Esophagus muscularis mucosa (tissue), 4 donors: ENCODE measurements at places on chromosomes 7 and 10. TPM values are rescaled to one million over a fixed set of nuclear protein-coding genes. Genes with fewer than 3 reads are reported as not detected.

DNA sequence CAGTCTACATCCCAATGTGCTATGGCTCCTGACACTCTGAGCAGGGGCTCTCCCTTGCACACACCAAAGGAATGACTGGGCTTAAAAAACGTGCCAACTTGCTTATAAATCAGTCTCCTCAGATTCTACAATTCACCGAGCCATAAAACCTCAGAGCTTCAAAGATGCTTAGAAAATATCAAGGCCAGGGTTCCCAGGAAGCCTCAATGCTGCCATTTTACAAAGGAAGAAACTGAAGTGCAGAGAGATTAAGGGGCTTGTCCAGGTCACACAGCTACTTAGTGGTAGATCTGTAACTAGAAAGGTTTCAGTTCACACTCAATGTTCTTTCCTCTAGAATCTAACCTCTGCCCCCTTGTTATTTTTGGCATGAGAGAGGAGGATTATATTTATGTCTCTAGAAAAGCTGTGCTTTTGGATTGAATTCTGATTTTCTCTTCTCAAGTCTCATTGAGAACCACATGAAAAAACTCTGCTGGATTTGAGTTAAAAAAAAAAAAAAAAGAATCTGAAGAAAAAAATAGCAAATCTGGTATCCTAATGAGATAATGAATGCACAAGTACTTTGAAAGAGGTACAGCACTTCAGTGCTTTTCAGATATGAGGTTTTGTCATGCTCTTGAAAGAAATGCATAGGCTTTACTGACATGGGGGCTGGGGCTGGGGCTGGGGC lies 22.3 kb upstream of the TSPAN33 start:
- no peak overlapping the region for H3K27ac ChIP-seq
- H3K4me1 ChIP-seq = no peaks in the 10 kb centered on the region
- H3K4me3 ChIP-seq = no peak overlapping the region
- no peaks in the 10 kb centered on the region for H3K36me3 ChIP-seq
- no peaks in the 10 kb centered on the region for H3K27me3 ChIP-seq

Gene PAX4
- total RNA-seq = not detected

DNA sequence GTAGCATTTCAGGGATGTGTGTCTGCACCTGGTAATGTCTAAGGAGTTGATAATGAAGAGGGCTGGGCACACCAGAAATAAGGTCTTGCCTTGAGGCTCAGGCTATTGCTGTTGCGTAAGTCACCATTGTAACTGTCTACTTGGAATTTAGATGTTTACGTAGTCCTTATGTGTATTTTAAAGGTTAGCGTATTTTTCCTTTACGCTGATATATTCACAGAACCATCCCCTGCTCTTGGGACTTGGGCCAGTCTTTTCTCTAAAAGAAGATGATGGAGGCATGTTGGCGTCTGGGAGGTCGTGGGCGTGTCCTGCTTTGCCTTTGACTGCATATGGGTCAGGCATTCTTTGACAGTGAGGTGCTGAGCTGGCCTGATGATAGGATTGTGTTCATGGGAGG lies 14.7 kb downstream of the WDR37 start:
- H3K4me1 ChIP-seq = peaks cover 5% of the 10 kb centered on the region
- H3K36me3 ChIP-seq = peaks cover 19% of the 10 kb centered on the region
- no peaks in the 10 kb centered on the region for H3K27me3 ChIP-seq
- H3K4me3 ChIP-seq = no peak overlapping the region
- no peak overlapping the region for H3K27ac ChIP-seq
- DNase-seq = no peak

Gene CADPS2
- total RNA-seq = 154 TPM

Gene ZNF33B
- total RNA-seq = 17.5 TPM

DNA sequence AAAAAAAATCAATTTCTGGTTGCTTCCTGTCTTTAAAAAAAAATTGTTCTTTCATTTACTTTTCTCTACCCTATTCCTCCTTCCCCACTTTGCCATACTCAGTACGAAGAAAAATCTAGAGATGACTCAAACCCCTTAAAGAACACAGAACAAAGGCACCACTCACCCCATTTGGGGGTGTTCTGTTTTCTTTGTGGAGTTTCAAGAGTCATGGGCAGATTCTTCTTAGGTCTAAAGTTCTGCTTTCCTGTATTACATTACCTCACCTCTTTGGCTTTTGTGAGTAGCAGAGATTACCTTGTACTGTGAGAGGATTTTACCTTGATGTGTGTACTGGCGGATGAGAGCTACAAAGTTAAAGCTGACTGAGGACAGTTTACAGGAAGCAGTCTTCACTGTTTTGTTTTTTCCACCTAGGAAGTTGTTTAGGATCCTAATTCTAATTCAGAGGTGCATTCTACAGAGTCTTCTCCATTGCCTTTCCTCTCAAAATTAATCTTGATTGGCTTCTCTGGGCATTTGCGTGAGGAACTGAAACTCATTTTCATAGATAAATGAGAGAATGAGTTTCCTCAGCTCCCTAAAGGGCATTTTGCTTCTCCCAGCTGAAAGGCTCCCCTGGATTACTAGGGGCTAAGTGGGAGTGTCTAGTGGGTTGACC lies 20.7 kb downstream of the AVL9 start:
- no peak overlapping the region for H3K27ac ChIP-seq
- no peaks in the 10 kb centered on the region for H3K27me3 ChIP-seq
- no peak overlapping the region for H3K4me3 ChIP-seq
- no peak for DNase-seq
- no peaks in the 10 kb centered on the region for H3K36me3 ChIP-seq

Gene ZNF853
- total RNA-seq = 16.9 TPM

- peak overlapping the region; percentile 52 for H3K27ac ChIP-seq
- no peak overlapping the region for H3K4me3 ChIP-seq
- H3K27me3 ChIP-seq = no peaks in the 10 kb centered on the region
- DNase-seq = no peak
Observed at GRCh38 chr7:120054376-120055100, 218.4 kb upstream of the KCND2 start.

Gene AKR1C3
- total RNA-seq = 12.1 TPM

DNA sequence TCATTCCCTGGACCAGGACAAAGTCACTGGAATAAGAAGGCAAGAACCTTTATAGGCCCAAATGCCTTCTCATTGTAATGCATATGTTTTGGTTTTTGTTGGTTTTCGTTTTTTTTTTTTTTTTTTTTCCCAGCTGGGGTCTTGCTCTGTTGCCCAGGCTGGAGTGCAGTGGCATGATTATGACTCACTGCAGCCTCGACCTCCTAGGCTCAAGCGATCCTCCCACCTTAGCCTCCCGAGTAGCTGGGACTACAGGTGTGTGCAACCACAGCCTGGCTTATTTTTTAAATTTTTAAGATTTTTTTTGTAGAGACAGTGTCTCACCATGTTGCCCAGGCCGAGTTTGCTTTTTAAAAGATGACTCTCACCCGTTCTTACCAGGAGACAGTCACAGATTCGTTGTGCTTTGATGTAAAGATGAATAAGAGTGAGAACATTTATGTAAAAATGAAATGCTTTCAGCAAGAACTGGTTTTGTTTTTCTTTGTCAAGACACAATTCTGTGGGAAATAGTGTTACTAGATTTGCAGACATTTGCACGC lies 7.6 kb downstream of the IQCE start:
- no peak for DNase-seq
- no peaks in the 10 kb centered on the region for H3K27me3 ChIP-seq
- peaks cover 2% of the 10 kb centered on the region for H3K36me3 ChIP-seq
- H3K27ac ChIP-seq = no peak overlapping the region
- H3K4me1 ChIP-seq = no peaks in the 10 kb centered on the region

DNA sequence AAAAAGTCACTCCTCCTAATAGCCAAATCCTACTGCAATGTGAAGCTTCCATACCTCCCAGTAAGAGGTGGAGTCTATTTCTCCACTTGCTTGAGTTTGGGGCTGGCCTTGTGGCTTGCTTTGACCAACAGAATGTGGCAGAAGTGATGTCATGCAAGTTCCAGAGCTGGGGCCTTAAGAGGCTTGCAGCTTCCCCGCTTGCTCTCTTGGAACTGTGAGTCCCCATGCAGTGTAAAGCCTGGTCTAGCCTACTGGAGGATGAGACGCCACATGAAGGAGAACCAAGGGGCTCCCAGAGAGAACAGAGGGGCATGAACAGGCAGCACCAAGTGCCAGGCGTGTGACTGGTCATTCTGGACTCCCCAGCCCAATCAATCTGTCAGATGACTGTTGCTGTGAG lies 58.6 kb upstream of the OPALIN start:
- H3K4me1 ChIP-seq = peaks cover 15% of the 10 kb centered on the region
- no peaks in the 10 kb centered on the region for H3K36me3 ChIP-seq
- DNase-seq = peak; percentile 91

Gene EPDR1
- total RNA-seq = 24.9 TPM

- no peaks in the 10 kb centered on the region for H3K36me3 ChIP-seq
- no peak for DNase-seq
- H3K4me1 ChIP-seq = peaks cover 12% of the 10 kb centered on the region
- no peak overlapping the region for H3K4me3 ChIP-seq
- H3K27me3 ChIP-seq = no peaks in the 10 kb centered on the region
Observed at GRCh38 chr7:138934367-138934766, 46.8 kb downstream of the KIAA1549 start.

- no peaks in the 10 kb centered on the region for H3K36me3 ChIP-seq
- H3K4me1 ChIP-seq = peaks cover 10% of the 10 kb centered on the region
- DNase-seq = no peak
- H3K4me3 ChIP-seq = no peak overlapping the region
- no peaks in the 10 kb centered on the region for H3K27me3 ChIP-seq
Observed at GRCh38 chr10:7345717-7346116, 65.1 kb downstream of the SFMBT2 start.

Gene TNKS2
- total RNA-seq = 47.1 TPM

GRCh38 chr7:130673066-130673465 lies 4.5 kb upstream of the COPG2 start:
- peak; percentile 42 for DNase-seq
- H3K36me3 ChIP-seq = no peaks in the 10 kb centered on the region
- peaks cover 11% of the 10 kb centered on the region for H3K4me1 ChIP-seq

- no peaks in the 10 kb centered on the region for H3K36me3 ChIP-seq
- H3K4me1 ChIP-seq = no peaks in the 10 kb centered on the region
- no peaks in the 10 kb centered on the region for H3K27me3 ChIP-seq
- no peak overlapping the region for H3K27ac ChIP-seq
Observed at GRCh38 chr7:1855725-1856160, 185.7 kb downstream of the ELFN1 start.

Gene PILRA
- 3.3 TPM for total RNA-seq

DNA sequence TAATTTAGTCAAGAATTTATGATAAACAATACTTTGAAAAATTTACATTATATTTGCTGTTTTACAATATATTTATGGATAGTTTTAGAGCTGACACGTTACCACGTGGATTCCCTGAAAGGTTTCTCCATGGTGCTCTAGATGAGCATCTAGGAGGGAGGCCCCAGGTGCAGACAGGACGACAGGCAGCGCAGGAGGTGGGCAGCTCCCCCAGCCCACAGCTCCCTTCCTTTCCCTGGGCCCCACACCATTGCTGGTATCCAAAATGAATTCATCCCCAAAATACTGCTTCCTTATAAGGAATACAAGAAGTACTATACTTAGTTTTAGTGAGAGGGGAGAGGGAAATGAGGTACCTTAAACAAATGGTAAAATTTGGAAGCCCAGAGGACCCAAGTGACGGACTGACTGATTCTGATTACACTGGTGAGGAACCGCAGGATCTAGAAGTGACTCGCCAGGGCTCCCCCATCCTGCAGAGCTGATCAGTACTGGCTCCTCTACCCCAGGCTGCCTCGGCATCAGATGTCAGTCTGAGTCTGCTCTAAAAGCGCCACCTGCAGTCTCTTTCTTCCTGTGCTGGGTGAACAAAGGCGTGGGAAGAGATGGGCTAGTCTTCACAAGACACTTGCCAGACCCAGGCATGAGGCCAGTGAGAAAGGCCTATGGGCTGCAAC lies 89.2 kb downstream of the DLG5 start:
- no peak for DNase-seq
- H3K27me3 ChIP-seq = no peaks in the 10 kb centered on the region
- peaks cover 30% of the 10 kb centered on the region for H3K4me1 ChIP-seq
- no peak overlapping the region for H3K4me3 ChIP-seq
- H3K36me3 ChIP-seq = peaks cover 46% of the 10 kb centered on the region

Gene HABP2
- not detected for total RNA-seq

DNA sequence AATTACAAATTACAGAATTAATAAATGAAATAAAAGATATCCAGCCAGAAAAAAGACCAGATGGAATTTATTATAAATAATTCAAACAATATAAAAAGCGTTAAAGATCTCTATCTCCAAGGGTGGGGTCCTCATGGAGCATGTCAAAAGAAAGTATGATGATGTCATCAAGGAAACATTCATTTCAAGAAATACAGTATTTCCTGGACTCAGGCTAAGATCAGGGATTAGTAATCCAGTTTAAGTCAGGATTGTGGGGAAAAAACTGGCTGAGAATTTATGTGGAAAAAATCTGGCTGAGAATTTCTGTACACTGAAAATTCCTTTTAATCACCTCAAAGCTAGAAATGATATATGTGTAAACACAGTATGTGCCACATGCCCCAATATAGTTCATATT lies 1075.3 kb downstream of the XPNPEP1 start:
- H3K4me1 ChIP-seq = no peaks in the 10 kb centered on the region
- no peak for DNase-seq
- no peaks in the 10 kb centered on the region for H3K36me3 ChIP-seq
- H3K4me3 ChIP-seq = no peak overlapping the region
- no peaks in the 10 kb centered on the region for H3K27me3 ChIP-seq

- no peaks in the 10 kb centered on the region for H3K36me3 ChIP-seq
- DNase-seq = no peak
Observed at GRCh38 chr10:85315657-85316056, 987.3 kb downstream of the CCSER2 start.

DNA sequence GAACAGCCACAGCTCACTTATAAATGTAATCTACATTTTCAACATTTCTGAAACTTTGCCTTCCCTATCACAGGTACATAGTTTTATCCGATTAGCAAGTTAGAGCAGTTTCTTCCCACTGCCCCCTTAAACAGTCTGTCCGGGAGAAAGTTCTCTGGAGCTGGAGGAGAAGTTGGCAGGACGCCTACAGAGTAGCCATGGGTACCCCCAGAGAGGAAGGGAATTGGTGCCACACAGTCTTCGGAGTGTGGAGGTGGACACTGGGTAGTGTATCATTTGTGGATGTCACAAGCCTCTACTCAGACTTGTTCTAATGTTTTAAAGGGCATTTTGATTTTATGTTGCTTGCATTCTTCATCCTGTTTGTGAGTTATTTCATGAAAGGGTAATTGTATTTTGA lies 39.0 kb downstream of the TAF3 start:
- H3K4me1 ChIP-seq = no peaks in the 10 kb centered on the region
- DNase-seq = no peak
- no peak overlapping the region for H3K4me3 ChIP-seq
- H3K27me3 ChIP-seq = no peaks in the 10 kb centered on the region
- H3K27ac ChIP-seq = no peak overlapping the region

DNA sequence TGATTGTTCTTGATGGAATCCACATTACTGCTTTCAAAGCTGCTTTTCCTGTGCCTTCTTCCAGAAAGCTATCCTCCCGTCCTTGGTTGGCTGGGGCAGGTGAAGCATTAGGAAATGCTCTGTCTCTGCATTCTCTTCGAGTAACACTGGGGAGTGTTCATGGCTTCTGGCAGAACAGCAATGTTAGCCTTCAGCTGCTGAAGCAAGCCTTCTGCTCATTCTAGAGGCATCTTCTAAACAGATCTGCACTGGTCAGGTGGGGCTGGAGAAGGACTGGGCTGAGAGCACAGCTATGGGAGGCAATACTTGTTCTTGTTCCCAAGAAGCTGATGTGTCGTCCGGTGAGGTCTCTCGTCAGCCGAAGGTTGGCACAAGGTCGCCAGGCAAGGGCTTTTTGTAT lies 80.6 kb downstream of the MGMT start:
- no peaks in the 10 kb centered on the region for H3K36me3 ChIP-seq
- no peak overlapping the region for H3K27ac ChIP-seq
- peaks cover 7% of the 10 kb centered on the region for H3K4me1 ChIP-seq
- H3K27me3 ChIP-seq = no peaks in the 10 kb centered on the region

Gene GIMAP1
- 13.0 TPM for total RNA-seq

Gene HOXA1
- 1.4 TPM for total RNA-seq
